ENCODE measurements at places on chromosomes 5 and 9.
A peak's percentile ranks its signal among the peaks of the same experiment; 100 is the strongest.

DNA sequence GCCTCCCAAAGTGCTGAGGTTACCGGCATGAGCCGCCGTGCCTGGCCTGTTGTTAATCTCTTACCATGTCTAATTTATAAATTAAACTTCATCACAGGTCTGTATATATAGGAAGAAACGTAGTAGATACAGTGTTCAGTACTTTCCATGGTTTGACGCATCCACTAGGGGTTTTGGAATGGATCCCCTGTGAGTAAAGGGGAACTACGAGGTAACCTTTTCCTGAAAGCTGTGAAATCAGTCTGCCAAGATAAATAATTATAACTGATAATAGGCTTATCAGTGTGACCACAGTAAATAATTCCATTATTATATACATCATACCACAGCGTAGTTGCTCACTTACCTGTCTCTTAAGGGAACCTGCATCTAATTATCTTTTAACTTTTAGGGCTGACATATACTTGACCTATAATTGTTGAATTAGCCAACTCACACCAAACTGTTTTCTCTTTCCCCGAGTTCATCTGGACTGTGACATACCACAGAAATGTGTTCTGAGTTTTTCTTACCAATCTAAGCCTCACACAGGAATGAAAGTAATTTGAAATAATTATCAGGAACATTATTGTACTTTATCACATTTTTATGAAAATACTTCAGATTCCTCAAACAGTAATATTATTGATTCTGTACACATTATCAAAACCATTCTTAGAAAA is 42.9 kb downstream of the DAPK1 start:
- no peak for DNase-seq

DNA sequence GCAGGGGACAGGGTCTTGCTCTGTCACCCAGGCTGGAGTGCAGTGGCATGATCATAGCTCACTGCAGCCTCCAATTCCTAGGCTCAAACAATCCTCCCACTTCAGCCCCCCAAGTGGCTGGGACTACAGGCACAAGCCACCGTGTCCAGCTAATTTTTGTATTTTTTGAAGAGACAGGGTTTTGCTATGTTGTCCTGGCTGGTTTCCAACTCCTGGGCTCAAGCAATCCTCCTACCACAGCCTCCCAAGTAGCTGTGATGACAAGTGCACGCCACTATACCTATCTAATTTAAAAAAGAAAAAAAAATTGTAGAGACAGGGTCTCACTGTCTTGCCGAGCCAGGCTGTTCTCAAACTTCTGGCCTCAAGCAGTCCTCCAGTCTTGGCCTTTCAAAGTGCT is 31.6 kb upstream of the LECT2 start:
- no peak for DNase-seq

DNA sequence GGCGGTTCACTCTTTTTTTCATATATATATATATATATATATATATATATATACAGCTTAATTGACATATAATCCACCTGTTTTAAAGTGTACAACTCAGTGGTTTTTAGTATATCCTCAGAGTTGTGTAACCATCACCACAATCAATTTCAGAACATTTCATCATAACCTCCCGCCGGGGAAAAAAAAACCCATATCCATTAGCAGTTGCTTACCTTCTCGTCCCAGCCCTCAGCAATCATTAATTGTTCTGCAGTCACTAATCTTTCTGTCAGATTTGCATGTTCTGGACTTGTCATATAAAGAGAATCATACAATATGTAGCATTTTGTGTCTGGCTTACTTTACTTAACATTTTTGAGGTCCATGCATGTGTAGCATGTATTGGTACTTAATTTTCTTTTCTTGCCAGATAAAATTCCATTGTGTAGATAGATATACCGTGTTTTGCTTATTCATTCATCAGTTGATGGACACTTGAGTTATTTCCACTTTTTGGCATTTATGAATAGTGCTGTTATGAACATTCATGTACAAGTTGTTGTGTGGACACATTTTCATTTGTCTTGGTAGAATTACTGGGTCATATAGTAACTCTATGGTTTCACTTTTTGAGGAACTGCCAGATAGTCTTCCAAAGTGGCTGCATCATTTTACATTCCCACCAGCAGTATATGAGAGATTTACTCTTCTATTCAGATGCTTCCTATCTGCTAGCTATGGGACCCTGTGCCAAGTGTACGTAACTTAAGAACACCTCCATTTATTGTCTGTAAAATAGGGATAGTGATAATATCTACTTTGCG is 3.5 kb upstream of the RNF145 start:
- DNase-seq = no peak

DNA sequence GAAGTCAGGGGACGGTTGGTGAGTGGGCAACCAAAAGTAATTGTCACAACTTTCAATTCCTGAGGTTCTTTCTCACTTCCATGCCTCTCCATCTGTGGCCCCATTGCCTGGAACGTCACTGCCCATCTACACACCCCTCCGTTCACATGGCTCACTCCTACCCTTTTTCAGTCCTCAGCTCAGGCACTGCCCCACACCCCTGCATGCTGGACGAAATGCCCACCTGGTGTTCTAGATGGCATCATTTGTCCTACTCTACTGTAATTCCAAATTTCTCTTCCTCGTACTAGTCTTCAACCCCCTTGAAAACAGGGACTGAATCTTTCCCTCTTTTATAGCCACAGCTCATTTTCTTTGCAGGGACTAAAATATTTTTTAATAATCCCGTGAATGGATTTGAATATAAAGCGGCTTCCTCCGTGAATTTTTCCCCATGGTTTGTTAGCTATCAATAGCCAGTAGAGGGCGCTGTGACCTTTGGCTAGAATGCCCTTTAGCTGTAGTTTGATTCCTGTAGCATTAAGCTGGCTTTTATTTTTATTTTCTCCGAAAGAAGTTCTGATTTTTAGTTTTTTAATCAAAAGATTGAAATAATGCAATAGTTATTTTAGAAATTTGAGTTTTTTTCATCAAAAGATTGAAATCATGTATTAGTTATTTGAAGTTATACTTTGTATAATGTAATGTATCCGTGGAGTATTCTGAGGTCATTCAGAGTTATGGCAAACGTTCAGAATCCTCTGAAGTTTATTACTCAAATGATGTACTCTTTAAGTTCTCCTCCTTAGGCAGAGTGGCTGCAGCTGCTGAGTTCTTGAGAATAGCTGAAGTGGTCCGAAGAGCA is 232.1 kb downstream of the SH3GL2 start:
- DNase-seq = peak; percentile 65

GRCh38 chr5:4081466-4081865 is 485.8 kb downstream of the IRX1 start:
- no peak for DNase-seq

- DNase-seq = peak; percentile 72
Measured at GRCh38 chr5:150410524-150411244, 2.0 kb downstream of the CD74 start.

GRCh38 chr9:69513141-69513820 is 158.9 kb downstream of the APBA1 start:
- no peak for DNase-seq

- DNase-seq = no peak
Measured at GRCh38 chr9:119365291-119366027, 3.8 kb downstream of the BRINP1 start.

- no peak for DNase-seq
Measured at GRCh38 chr9:125246261-125246667, 5.1 kb upstream of the HSPA5 start.

- DNase-seq = no peak
Measured at GRCh38 chr9:136602193-136602885, 56.5 kb upstream of the NOTCH1 start.

DNA sequence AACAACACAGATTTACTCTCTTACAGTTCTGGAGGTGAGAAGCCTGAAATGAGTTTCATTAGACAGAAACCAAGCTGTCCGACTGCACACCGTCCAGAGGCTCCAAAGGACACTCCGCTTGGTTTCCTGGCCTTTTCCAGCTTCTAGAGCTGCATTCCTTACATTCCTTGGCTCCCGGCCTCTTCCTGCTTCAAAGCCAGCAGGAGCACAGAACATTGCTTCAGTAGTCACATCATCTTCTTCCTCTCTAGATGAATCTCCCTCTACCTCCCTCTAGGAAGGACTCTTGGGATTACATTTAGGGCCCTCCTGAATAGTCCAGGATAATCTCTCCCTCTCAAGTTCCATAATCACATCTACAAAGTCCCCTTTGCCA is 213.3 kb downstream of the CDK5RAP2 start:
- peak; percentile 65 for DNase-seq

GRCh38 chr5:129398026-129398678 is 61.9 kb upstream of the ADAMTS19 start:
- no peak for DNase-seq

DNA sequence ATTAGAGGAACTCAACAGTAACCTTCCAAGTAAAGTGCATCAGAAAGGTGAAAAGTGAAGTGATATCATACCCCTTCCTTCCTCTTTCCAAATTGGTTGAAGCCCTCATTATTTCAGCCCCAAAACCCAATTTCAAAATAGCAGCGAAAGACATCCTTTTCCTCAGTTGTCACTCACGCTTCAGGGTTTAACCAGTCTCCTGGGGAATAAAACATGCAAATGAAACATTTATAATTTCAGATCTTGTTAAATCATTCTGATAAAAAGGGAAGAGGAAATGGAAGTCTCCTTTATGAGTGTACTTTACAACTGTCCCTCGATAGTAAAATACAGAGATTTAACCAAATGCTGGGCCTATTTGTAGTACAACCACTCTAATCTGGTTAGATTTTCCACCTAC is 22.5 kb downstream of the TRPM6 start:
- no peak for DNase-seq

DNA sequence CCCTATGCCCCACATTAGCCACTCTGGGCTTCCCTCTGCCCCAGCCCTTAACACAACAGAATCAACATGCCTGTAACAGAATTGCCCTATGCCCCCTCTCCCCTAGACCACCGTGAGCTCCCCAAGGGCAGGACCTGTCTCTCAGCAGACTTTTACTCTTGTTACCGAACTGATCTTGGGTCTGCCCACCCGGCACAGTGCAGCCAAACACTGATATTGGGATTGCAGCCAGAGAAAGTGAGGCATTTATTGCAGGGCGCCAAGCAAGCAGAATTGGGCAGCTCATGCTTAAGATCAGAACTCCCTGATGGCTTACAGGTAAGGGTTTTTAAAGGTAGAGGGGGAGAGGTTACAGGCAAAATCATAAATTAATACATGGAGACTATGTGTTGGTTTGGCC is 33.5 kb upstream of the KCNIP1 start:
- DNase-seq = no peak

DNA sequence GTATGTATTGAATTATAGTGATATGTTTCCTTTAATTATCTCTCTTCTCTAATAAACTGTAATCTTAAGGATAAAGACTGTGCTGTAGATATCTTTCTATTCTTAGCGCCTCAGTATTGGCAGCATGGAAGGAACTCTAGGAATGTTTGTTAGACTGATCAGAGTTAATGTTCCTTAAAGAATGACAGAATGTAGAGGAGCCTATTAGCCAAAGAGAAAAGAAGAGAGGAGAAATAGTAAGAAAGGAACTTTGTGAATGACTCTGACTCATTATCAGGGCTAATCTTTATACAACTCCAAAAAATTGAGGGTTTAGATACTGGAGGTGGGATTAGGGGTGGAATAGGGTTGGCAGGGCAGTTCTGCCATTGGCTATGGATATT is 59.0 kb upstream of the NUDT12 start:
- DNase-seq = no peak

DNA sequence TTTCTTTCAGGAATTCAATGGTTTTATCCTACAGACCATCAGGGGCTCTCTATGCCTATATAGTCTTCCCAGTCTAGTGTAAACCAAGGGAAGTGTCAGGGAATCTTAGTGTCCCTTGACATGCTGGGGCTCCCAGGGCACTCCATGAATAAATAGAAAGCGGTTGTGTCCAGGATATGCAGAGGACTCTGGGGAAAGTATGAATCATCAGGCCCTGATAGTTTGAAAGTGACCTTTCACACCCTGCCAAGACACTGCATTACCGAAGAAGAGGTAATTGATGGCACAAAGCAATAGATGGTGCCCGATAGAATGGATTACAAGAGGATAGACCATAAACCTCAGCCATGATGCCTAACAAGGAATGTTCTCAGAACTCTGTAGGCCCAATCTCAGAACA is 163.3 kb upstream of the DAPK1 start:
- DNase-seq = no peak

DNA sequence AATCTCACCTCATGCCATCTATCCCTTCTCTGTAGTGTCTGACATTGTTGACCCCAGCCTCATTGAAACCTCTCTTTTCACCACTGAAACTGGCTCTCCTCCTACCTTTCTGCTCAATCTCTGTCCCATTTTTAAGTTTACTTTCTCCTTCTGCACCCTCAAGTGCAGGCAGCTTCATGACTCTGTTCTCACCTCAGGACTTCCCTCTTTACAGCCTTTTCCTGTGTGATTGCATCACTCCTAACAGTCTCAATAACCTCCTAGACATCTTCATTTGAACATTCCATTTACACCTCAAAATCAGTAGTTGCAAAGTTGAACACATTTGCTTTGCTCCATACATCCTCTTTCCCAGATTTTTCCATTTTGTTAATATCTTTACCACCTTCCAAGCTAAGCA is 172.1 kb downstream of the RASEF start:
- DNase-seq = no peak

GRCh38 chr5:31268686-31269085 is 75.2 kb downstream of the CDH6 start:
- no peak for DNase-seq

DNA sequence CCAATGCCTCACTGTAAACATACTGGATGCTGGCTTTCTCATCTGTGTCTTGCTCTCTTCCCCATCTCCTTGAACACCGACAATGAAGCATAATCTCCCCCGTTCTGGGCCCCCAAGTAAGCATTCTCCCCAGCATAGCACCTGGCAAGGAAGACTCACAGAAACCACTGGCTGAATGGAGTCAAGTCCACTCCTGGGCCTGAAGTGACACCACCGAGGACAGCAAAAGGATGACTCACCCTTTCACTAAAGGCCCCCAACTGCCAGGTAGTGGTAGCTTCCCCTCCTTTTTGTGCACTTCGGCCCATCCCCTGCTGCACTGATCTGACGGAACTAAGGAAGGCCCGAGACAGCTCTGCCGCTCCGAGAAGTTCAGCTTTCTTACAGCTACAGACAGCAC is 9.4 kb downstream of the VDAC1 start:
- DNase-seq = no peak

DNA sequence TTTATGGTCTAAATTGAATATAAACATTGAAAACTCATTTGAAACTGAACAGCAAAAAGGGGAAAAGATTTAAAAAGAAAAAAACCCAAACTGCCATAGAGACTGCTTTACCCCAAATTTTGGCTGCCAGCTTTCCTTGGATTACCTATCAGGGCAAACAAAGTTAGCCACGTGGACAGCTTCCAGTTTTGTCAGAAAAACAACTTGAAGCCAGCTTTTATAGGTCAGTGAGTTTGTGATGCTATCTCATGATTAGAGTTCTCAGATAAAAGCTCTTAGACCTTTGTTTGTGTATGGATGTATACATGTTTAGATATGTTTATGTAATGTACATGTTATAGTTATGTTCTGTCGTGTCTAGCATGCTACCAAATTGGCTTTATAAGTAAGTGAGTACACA is 16.1 kb downstream of the FBP2 start:
- no peak for DNase-seq

DNA sequence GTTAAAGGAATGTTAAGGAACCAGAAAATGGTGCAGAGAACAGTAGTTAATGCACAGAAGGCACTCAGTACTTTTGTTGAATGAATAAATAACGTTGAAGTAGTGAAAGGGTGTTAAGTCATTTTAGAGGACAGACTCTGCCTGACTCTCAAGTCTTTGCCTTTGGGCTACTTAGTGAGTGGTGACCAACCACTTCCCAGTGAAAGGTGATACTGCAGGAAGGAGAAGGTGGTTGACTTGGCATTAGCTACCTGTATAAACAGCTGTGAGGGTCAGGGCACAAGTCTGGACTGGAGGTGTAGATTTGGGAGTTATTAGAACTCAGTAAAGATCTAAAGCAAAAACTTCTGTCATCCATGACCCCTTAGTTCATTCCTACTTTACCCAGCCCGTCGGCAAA is 4.9 kb upstream of the SHB start:
- no peak for DNase-seq

Measured in right forelimb (tissue), 1 donor.